ENCODE measurements at places on chromosomes 2 and 18. TPM values are rescaled to one million over a fixed set of nuclear protein-coding genes. Genes with fewer than 3 reads are reported as not detected.

KCNJ3 gene
- total RNA-seq, result not detected

SERPINB2 gene
- 0.38 TPM for total RNA-seq

TTC27 gene
- total RNA-seq, result 29.9 TPM

TTLL4 gene
- 8.1 TPM for total RNA-seq

C1GALT1C1L gene
- total RNA-seq, result 1.1 TPM

DPP10 gene
- total RNA-seq, result not detected

TUBA3E gene
- not detected for total RNA-seq

WDR75 gene
- total RNA-seq, result 59.8 TPM

REG1A gene
- total RNA-seq, result not detected

CCDC68 gene
- 5.9 TPM for total RNA-seq

TMEM247 gene
- not detected for total RNA-seq

SULT1C3 gene
- not detected for total RNA-seq

ICA1L gene
- total RNA-seq, result 2.8 TPM

IGFBP5 gene
- total RNA-seq, result 386 TPM

HOXD13 gene
- not detected for total RNA-seq

RUFY4 gene
- total RNA-seq, result not detected

PPIL3 gene
- total RNA-seq, result 56.0 TPM

FSIP2 gene
- total RNA-seq, result under 0.01 TPM

MYCN gene
- not detected for total RNA-seq

STAT4 gene
- total RNA-seq, result 11.6 TPM

SERPINB11 gene
- total RNA-seq, result not detected

Measured in regular cardiac myocyte (primary cell).